ENCODE measurements at places on chromosomes 16 and 17. TPM values are rescaled to one million over a fixed set of nuclear protein-coding genes. Genes with fewer than 3 reads are reported as not detected.

TRAP1 gene
- total RNA-seq, result 156 TPM

CBX8 gene
- 6.5 TPM for total RNA-seq

KPNB1 gene
- total RNA-seq, result 352 TPM

CACNG1 gene
- not detected for total RNA-seq

OTOP2 gene
- not detected for total RNA-seq

SPEM2 gene
- not detected for total RNA-seq

HBA2 gene
- 88.0 TPM for total RNA-seq

GRCh38 chr17:31678431-31678830, 180.6 kb downstream of the COPRS start:
- no peak for DNase-seq

DNA sequence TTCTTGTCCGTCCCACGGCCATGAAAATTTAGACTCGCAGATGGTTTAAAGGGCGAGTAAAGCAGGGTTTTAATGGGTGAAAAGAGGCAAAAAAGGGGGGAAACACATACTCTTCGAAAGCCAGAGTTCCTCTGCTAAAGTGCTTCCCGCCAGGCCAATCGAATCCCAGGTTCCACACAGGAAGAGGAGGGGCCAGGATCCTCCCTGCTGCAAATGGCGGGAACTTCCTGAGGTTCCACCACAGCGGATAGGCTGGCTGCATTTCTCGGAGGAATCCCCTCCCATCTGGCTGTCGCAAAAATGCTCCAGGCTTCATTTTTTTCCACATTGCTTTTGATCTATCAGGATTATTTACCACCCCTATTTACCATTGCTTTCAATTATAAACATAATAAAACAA, 670.1 kb upstream of the CA10 start:
- no peak for DNase-seq

DNA sequence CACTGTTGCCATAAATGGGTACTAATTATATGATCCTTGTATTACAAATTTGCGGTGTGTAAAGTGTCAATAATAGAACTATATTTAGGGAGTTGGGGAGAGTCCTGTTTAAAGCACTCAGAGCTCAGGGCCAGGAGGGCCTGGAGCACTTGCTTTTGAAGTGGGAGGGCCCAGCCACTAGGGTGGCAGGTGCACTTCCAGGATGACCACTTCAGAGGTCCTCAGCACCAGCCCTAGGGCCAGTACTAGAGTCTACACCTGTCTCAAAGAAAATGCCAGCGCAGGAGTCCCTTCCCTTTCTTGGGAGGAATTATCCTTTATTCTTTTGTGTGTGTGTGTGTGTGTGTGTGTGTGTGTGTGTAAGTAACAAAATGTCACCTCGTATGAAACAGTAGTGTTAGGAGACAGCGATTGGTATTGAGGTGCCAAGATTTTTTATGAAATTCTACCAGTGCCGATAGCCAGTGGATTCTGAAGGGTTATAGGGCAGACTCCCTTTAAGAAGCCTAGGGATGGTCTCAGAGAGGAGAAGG, 31.9 kb downstream of the MYO18A start:
- no peak for DNase-seq

DNA sequence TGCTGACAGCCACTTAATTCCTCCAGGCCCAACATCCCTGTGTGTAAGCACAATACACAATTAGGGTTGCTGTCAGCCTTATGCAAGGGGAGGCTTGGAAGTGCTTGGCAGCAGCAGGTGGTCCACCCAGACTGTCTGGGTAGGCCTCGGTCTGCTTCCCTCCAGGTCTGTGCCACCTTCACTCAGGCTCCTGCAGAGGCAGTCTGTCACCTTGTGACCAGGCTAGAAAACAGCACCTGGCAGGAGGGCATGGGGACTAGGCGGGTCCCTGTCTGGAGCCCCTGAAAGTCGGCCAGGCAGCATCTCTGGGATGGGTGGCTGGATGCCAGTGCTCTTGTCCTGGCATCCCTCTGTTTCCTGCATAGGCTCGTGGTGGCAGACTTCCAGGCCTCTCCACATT, 578.1 kb downstream of the KCNJ18 start:
- no peak for DNase-seq

DNA sequence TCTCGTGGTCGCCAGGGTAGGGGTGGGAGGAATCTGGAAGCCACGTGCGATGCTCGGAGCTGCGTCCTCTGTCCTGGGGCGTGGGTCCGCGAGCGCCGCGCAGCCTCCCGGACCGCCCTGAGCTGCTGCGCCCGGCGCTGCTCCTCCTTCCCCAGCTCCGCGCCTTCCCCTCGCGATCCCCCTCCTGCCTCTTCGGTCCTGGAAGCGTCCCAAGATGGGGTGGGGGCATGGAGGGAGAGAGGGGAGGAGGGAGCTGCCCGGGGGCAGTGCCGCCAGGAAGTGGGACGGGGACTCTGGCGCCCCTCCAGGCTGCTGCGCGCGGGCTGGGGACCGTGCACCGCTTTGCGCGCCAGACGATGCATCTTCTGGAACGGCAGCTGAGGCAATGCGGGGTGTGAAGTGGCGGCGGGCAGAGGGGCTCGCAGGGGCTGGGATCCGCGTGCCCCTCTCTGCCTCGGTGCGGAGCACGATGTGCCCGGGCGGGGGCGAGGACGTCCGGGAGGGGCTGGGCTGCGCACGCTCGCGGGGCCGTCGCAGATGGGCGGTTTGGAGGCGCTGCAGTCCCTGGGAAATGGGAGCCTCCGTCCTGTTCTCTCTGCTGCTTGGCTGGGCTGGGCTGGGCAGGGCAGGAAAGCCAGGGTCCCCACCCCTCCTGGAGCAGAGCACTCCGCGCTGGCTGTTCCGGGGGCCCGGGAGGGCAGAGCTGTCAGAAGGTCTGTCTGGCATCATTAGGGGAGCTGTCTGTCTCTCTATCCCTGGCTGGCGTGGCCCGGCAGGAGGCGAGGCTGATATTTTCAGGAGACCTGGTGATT, 388.0 kb downstream of the SEC14L1 start:
- DNase-seq, result no peak

GRCh38 chr16:53111078-53111791, 56.4 kb downstream of the CHD9 start:
- DNase-seq, result peak; percentile 2

GRCh38 chr17:15392326-15392741, 50.9 kb upstream of the TEKT3 start:
- no peak for DNase-seq

DNA sequence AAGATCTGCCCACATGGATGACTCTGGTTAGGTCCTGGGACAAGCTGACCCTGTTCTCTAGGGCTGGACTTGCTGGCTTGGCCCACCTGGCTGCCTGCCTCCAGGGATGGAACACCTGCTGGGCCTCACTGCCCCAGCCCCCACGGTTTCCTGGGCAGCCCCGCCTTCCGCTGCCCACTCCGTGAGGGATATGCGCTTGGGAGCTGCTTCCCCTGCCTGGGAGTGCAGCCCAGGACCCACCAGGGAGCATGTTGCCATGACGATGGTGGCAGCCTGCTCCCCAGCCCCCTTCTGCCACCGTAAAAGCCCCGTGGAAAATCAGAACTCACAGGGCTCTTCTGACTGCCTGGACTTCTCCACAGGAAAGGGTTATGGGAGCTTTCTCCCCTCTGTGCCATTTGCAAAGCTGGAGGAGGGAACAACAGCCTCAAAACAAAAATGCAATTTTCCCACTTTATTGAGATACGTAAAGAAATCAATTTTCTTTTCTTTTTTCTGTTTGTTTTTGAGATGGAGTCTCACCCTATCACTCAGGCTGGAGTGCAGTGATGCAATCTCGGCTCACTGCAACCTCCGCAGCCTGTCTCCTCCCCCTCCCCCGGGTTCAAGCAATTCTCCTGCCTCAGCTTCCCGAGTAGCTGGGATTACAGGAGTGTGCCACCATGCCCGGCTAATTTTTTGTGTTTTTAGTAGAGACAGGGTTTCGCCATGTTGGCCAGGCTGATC, 18.0 kb upstream of the GAS7 start:
- DNase-seq, result no peak

GRCh38 chr16:85363881-85364280, 249.2 kb upstream of the GSE1 start:
- no peak for DNase-seq

GRCh38 chr16:27366687-27367460, 35.1 kb upstream of the IL21R start:
- DNase-seq, result no peak

DNA sequence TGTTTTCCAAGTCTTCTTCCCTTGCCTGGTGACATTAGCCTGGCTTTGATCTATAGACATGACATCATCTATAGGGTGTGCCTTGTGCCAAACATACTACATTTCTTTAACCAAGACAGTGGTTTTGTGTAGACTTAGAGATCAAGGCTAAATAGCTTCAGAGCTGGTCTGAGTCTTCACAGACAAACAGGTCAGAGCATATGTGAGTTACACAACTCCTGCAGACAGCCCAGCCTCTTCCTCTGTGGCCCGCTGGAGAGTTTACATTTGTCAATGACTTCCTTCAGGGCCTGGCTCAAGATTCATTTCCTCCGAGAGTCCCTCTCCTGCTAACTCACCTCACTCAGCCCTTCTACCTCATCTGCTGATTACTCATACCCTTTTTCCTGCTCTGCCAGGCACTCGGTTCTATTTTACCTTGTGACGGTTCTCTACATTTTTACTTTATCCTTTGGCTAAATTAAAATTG, 73.1 kb upstream of the TANC2 start:
- DNase-seq, result peak; percentile 76

DNA sequence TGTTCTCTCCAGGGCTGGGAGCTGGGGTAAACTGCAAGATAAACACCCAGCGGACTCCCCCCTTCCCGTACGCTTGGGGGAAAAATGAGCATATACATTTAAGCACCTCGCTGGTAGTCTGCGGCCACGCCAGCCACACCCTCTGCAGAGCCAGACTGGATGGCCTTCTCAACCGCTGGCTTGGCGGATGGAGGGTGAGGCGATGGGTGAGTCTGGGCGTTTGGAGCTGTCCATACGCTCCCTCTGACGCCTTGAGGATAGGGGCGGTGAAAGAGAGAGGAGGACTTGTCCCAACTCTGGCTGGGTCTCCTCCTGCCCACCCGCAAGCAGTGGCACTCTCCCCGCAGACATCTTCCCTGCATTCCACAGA, 1.0 kb downstream of the ITGA3 start:
- DNase-seq, result no peak

DNA sequence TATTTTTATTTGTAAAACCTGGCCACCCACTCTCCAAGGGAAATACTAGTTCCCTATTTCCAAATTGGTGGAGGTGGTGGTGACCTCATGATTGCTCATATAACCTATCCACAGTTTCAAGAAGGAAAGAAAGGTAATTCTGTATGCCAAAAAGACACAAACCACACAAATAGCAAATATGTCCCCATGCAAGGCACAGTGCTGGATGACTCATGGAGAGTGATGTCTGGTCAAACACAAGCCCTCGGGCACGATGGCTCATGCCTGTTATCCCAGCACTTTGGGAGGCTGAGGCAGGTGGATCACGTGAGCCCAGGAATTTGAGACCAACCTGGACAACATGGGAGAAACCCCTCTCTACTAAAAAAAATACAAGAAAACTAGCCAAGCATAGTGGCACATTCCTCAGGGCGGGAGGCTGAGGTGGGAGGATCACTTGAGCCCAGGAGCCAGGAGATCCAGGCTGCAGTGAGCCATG, 64.2 kb downstream of the GNA13 start:
- no peak for DNase-seq

DNA sequence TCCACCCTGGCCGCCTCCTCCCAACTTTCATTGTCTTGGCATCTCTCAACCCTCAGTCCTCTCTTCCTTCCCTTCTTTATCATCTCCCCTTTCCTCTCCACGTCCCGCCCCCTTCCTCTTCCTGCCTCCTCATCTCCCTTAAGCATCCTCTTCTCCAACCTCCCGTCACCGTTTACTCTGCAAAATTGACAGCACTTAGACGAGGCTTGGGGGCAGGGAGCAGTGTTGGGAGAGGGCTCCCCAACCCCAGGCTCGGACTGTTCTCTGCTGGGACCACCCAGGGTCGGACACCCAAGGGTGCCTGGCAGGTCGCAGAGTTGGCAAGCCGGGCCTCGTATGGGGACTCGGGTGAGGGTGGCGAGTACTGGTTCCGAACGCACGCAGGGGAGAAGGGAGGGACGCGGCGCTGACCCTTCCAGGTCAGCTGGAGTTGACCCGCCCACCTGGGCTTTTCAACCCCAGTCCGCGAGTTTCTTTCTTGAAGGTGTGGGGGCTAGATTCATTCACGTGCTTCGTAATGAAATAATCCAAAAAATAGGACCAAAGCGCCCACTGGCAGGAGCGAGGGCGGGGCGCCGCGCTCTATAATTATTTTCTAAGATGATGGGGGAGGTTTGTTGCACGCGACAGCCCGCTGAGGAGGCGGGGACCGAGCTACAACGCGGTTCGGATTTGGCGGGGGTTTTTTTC, 775 bp upstream of the PAGR1 start:
- peak; percentile 63 for DNase-seq

GRCh38 chr16:13997933-13998332, 73.2 kb upstream of the MRTFB start:
- DNase-seq, result no peak

DNA sequence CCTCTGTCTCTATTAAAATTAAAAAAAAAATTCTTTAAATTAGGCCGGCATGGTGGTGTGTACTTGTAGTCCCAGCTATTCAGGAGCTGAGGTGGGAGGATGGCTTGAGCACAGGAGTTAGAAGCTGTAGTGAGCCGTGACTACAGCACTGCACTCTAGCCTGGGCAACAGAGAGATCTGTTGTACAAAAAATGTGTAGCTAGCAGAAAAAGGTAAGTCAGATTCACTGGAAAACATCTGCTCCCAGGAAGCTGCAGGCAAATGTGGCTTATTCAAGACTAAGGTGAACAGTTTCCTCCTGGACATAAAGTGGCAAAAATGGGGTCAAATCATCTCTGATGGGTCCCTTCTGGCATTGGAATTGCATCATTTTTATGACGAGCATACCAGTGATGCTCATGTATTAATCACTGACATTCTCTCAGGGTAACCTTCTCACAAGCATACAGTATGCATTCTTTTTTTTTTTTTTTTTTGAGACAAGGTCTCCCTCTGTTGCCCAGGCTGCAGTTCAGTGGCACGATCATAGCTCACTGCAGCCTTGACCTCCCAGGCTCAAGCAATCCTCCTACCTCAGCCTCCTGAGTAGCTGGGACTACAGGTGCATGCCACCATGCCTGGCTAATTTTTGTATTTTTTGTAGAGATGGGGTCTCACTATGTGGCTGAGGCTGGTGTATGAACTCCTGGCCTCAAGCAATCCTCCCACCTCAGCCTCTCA, 48.7 kb downstream of the CPPED1 start:
- DNase-seq, result no peak

- peak; percentile 91 for DNase-seq
Measured at GRCh38 chr17:50289991-50290702, 15.9 kb downstream of the TMEM92 start.

DNA sequence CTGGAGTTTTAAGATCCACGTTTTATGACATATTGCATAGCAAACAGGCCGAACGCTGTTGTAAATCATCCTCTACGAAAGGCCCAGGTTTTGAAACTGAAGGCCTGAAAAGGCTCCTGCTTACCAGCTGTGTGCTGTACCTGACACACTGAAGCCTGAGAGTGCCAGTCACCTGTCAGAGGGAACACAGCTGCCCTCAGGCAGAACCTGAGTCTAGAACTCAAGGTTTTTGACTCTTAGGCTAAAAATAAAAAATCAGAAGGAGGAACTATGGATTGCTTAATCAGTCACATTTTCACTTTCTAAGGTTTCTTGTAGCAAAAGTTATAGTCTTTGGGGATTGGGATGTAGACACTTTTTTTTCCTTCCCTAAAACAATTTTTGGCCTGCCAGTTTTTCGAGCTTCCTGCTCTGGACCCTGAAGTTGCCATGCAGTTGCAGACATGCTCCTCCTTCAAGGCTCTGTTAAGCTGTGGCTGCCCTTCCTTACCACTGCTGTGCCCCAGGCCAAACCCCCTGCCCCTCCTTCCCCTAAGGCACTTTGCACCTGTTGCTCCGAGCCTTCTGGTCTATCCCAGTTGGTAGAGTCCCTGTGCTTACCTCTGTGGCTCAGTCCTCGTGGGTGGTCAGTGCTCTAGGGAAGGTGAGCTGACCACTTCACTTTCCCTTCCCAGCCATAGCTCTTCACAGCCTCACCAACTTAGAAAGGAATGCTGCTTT, 56.6 kb downstream of the TENT4B start:
- DNase-seq, result no peak

Data from ureter (tissue), 1 donor.